Ammon's horn (tissue), 1 donor: ENCODE measurements at places on chromosomes 7 and 10.

GRCh38 chr10:56927701-56928100, 566.6 kb upstream of the ZWINT start:
- DNase-seq: no peak

- DNase-seq: no peak
Observed at GRCh38 chr7:1546274-1546908, 9.6 kb downstream of the TMEM184A start.

- peak; percentile 19 for DNase-seq
Observed at GRCh38 chr7:28407651-28408050, 4.7 kb upstream of the CREB5 start.

DNA sequence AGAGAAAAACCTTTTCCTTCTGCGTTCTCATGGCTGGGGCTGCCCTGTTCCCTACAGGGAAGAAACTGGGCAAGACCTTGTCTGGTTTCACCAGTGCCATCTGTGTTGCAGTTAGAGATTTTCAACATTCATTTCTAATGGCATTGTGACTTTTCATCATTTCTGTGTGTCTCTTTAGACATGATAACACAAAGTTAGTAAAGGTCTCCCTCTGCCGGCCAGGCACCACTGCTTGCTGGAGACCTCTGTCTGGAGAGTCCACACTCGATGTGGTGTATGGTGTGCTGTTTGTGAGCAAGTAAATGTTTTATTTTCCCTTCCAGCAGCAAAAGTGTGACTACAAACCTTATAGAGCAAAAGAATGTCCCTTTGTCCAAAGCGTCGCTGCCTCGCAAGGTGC, 213.5 kb downstream of the PAXIP1 start:
- DNase-seq: peak; percentile 90

GRCh38 chr7:54664235-54665228, 94.5 kb downstream of the SEC61G start:
- DNase-seq: peak; percentile 71

DNA sequence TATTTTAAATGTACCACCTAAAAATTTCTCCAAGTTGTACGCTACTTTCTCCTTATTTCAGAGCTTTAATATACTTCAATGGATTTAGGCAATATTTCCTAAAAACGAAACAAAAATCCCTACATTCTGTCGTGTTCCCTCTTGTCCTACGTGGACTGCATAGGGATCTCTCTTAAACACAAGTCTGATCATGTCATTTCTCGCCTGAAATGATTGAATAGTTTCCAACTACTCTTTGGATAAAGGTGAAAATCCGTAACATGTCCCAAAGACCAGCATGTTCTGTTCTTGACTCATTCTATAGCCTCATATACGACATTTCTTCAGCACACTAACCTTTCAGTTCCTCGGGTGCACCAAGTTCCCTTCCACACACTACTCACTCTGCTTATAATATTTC, 17.7 kb upstream of the TPK1 start:
- DNase-seq: no peak
